NCI-H1694 (cell line): ENCODE measurements at places on chromosomes 2 and 18.

- peak; percentile 38 for DNase-seq
These were observed 31.9 kb upstream of the EML6 start for GRCh38 chr2:54691445-54692135.

GRCh38 chr2:24723665-24724064 is 69.5 kb downstream of the PTRHD1 start:
- DNase-seq = no peak

DNA sequence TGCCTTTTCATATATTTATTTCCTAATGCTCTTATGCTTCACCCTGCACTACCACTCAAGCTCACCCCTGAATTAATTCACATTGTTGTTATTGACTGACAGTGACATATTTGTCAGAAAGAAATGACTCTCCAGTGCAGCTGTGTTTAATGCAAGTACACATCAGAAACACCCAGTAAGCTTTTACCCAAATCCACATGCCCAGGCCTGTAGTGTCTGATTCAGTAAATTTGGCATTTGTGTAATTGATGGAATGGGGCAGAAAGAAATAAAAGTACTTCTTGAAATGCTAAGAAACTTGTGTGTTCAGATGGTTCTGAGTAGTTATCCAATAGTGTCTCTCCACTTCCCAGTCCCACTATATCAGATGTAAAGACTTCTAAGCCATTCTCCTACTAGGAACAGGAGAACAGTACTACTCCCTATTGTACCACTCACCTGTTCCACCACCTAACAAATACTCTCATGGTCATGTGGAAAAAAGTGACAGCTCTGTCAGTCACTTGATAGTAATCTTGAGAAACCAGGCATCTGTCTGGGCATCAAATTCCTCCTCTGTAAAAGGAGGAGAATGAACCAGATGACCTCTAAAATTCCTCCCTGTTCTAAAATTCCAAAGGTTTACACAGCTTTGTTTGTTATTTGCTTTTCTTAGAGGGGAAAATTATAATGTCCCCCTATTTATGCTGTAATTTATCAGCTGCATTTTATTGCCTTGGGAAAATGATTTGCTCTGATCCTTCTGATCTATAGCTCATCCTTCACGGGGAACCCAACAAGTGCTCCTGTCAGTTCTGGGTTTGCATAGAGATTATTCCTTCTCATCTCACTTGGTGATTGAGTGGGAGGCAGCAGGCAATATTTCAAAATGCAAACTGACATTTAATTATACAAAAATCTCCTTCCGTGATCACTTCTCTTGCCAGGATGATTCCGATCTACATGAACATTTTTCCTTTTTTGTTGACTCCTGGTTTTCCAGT is 70.9 kb downstream of the ZNF385B start:
- DNase-seq = no peak

DNA sequence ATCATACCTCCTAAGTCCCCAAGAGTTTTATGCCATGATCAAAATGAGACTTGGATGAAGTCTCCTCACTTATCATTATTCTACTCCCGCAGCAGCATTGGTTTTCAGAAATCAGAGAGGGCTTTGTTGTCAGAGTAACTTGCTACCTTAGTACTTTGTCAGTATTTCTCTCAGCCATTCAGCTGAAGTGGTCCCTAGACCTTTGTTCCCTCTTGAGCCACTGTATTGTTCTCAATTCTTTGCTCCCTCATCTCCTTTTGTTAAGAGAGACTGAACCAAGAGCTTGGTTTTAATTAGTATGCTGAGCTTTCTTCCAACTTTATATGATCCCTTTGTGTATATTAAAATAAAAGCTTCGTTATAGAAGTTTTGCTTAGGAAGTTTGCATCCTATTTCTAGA is 133.4 kb downstream of the DOCK10 start:
- no peak for DNase-seq

- no peak for DNase-seq
These were observed 121.6 kb downstream of the GALNT1 start for GRCh38 chr18:35703043-35703688.

GRCh38 chr18:23824240-23824639 is 135.0 kb downstream of the LAMA3 start:
- no peak for DNase-seq

DNA sequence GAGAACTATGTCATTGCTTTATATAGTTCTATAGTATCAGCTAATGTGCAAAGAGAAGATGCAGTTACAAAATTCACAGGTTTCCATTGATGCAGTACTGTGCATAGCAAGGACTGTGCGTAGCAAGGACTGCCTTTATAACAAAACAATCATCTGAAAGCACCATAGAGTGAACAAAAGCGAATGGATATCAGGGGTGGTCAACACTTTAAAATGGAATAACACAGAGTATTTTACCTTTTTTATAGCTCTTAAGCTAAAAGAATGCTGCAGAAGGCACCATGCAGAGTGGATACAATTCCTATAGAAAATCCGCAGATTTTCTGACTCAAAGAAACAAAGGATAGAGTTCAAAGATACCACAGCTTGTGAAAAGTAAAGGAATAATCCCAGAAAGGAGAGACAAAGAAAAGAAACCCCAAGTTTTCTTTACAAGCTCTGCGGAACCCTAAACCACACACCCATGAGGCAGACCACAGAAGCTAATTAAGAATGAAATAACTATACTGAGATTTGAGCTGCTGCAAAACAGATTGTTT is 229.9 kb upstream of the DTNA start:
- no peak for DNase-seq
